Right ventricle myocardium inferior (tissue), 1 donor: ENCODE measurements at places on chromosomes 5 and 9.

- DNase-seq = no peak
Measured at GRCh38 chr5:2515180-2515764, 236.2 kb downstream of the IRX2 start.

- DNase-seq = no peak
Measured at GRCh38 chr5:143649937-143650621, 161.9 kb upstream of the HMHB1 start.

- no peak for DNase-seq
Measured at GRCh38 chr5:100898504-100899346, 4.4 kb downstream of the ST8SIA4 start.

- no peak for DNase-seq
Measured at GRCh38 chr9:124285490-124285889, 27.7 kb downstream of the NEK6 start.
